CD8-positive, alpha-beta memory T cell (primary cell): ENCODE measurements at places on chromosomes 6 and 20. TPM values are rescaled to one million over a fixed set of nuclear protein-coding genes. Genes with fewer than 3 reads are reported as not detected.

The BPIFB4 gene
- total RNA-seq: not detected

The CRYBG1 gene
- 32.3 TPM for total RNA-seq

The ARMC12 gene
- total RNA-seq: 0.38 TPM

The CST4 gene
- total RNA-seq: not detected

The CHRNA4 gene
- not detected for total RNA-seq

The SULF2 gene
- total RNA-seq: 1.1 TPM

DNA sequence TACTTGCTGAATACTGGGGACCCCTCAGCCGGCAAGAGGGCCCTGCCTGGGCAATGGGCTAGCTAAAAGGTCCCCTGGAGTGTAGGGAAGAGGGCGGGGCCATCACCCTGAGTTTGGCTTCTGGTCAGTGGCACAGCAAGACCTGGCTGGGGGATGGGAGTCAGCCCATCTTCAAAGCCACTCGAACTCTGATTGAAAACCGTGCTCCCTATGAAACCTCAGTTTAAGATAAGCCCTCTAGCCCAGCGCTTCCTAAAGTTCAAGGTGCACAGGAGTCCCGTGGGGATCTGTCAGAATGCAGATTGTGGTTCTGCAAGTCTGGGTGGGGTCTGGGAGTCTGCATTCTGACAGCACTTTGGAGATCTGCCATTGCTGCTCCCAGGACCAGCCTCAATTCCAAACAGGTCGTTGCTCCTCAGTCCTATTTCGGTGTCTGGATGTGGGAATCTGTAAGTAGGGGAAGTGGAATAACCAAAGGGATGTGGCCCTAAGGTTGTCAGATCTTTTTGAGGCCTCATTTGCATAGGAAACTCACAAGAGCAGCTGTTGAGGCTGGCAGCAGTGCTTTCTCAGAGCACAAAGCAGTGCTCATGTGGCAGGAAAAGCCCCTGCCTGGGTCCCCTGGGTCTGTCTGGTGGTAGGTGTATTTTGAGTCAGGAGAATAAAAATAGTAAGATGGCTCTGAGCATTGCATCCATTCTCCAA is 85.3 kb upstream of the SCP2D1 start:
- no peak for DNase-seq

- DNase-seq: no peak
These were observed 837.3 kb downstream of the DHX35 start for GRCh38 chr20:39799366-39799965.

- DNase-seq: no peak
These were observed 228.3 kb downstream of the CLIC5 start for GRCh38 chr6:45787384-45787783.

GRCh38 chr20:6135347-6135746 is 12.5 kb upstream of the FERMT1 start:
- no peak for DNase-seq

DNA sequence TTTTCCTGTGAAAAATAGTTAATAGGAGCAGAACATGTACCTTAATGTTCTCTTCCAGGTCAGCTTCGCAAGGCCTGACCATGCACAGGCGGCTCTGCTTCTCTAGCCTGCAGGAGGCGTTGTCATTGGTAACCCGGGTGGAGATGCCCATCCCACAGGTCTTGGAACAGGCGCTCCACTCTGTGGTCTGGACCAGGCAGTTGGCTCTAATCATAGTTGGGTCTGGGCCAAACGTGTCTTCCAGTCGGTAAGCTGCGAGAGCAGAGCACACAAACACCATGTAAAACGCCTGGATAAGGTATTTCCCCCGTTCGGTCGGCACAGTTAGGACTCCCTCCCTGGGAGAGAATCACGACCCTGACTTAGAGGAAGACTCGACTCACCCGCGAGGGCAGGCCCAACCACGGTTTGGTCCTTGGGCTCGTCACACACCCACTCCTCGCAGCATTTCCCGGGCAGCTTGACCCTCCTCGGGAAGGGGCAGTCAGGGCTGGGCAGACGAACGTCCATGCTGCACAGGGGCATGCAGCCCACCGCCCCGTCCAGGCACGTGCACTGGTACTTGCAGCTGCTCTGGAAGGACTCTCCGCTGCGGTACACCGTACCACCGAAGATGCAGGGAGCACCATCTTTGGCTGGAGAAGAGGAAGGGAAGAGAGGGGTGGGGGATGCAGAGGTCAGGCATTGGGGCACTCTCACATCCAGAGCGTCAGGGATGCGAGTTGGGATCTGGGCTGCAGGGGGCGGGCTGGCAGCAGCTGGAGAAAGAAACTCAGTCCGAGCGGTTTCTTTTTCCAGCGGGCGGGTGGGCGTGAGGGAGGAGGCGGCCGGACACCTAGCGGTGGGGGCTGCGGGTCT is 1.0 kb downstream of the CCN2 start:
- no peak for DNase-seq

DNA sequence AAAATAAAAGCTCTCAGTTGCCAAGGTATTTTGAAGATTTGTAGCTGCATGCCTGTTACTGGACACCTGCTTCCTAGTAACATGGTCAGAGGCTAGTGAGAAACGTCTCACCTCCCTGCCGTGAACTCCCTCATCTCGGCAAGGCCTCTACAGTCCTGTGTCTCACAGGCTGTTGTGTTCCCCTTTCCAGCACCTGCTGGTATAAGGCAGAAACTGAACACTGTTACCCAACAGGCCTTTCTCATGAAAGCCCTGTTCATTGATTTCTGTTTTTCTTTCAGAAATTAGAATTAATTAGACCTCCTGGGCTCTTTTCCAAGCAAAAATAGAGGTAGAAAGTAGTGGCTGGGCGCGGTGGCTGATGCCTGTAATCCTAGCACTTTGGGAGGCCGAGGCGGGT is 17.6 kb upstream of the SRSF3 start:
- DNase-seq: no peak

- DNase-seq: no peak
These were observed 298.7 kb upstream of the MARCKS start for GRCh38 chr6:113558431-113558830.

GRCh38 chr6:74409447-74409846 is 713.4 kb downstream of the CD109 start:
- no peak for DNase-seq

GRCh38 chr20:11686820-11687543 is 230.7 kb upstream of the BTBD3 start:
- no peak for DNase-seq

DNA sequence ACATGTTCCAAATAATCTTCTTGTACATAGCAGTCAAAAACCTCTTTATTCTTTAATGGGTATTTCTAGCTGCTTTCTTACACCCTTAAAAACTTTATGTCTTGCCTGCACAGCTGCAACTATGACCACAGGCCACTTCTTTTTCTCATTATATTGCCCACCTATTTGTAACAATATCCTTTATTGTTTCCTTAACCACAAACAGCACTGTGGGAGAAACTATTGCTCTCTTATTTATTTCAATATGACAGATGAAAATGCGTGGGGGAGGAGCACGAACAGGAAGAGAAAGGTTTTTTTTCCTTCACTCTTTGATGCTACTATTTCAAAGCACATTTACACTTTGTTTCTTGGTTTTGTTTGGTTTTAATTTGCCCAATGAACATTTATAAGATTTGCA is 253.5 kb downstream of the GJA1 start:
- DNase-seq: no peak

DNA sequence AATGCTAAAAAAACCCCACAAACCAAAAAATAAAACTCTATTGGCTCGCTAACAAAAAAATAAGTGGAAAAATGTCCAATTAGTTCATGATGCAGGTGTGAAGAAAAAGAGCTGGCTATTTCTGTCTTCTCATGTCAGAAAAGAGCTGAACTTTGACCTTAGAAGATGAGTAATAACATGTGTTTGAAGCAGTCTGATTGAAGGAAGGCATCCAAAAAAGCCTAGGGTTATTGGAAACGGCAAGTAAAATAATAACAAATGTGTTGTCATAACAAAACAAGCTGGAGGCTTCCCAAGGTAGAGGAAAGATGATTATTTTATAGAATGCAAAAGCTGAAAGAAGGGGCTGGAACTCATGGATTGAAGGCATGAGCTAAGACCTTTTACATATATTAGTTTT is 94.4 kb upstream of the FAM184A start:
- no peak for DNase-seq

DNA sequence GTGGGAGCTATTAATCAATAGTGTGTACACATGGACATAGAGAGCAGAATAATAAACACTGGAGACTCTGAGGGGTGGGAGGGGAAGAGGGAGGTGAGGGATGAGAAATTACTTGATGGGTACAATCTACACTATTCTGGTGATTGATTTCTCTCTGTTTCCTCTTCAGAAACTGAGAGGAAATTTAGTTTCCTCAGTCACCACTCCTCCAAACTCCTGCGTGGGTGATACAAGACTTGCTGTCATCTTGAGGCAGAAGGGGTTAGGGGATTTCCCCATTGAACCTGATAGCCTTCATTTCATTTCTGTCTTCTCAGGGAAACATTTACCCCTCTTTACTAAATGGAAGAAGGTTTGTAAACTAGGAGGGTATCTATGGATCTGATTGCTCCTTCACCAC is 84.3 kb upstream of the ESR1 start:
- DNase-seq: no peak

- DNase-seq: no peak
These were observed 150.5 kb upstream of the PRSS16 start for GRCh38 chr6:27096834-27097511.

- no peak for DNase-seq
These were observed 82.7 kb downstream of the TIAM2 start for GRCh38 chr6:155077784-155078183.

GRCh38 chr6:101085327-101085726 is 204.2 kb upstream of the ASCC3 start:
- no peak for DNase-seq

DNA sequence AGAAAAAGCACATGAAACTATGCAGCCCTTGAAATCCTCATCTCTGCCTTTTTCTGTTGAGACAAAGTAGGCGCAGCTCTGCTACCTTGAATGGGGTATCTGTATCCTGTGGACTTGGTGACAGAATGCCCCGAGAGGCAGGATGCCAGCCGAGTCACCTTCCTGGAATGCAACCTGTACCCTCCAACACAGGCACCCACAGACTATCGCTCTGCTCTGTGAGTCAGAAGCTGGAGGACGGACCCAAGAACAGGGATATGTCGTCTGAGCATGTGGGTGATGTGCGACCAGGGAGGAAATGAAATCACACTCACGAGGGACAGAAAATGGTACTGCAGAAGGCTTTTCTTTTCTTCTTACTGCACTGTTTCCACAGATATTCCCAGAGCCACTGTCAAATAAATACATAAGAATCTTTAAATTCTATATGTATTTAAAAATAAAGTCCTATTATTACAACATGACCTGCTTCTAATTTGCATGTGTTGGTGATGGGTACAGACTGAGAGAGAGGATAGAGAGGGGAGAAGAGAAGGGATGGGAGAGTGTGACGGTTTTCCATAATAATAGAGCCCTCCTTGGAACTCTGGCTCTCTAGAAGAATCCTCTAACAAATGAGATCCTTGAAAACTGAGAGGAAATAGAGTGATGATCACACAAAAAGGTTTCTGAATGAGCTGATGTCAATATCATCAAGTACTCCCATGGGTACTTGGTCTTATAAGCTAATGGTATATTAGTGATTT is 308.1 kb downstream of the FOXC1 start:
- no peak for DNase-seq

DNA sequence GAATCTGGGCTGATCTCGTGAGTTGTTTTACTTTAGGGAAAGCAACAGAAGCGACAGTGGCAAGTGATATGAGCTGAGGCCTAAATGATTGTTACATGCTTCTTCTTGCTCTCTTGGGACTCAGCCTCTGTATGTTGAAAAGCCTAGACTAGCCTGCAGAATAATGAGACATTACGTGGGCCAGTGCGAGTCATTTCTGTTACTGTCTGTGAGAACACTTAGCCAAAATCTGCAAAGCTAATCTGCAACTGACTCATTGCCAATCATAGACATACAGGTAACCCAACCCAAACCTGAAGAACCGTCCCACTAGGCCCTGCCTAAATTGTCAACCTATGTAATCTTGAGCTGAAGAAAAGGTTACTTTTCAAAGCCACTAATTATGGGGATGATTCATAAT is 77.4 kb upstream of the F13A1 start:
- no peak for DNase-seq

DNA sequence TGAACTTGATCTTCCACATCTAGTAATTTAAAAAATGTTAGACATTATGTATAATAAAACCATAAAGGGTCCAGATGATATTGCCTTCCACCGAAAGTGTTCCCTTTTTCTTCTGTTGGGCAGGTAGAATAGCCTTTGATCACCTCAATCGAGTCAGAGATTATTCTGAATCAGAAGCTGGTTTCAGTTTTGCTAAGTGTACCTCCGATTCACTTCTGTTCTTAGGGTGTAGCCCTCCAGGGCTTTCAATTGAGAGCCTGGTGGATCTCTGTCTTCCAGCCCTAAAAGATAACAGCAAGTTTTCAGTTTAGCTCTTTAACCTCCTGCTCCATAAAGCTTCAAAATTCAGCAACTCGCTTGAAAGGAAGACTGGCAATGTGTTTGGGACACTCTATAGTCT is 21.1 kb upstream of the AIG1 start:
- no peak for DNase-seq

DNA sequence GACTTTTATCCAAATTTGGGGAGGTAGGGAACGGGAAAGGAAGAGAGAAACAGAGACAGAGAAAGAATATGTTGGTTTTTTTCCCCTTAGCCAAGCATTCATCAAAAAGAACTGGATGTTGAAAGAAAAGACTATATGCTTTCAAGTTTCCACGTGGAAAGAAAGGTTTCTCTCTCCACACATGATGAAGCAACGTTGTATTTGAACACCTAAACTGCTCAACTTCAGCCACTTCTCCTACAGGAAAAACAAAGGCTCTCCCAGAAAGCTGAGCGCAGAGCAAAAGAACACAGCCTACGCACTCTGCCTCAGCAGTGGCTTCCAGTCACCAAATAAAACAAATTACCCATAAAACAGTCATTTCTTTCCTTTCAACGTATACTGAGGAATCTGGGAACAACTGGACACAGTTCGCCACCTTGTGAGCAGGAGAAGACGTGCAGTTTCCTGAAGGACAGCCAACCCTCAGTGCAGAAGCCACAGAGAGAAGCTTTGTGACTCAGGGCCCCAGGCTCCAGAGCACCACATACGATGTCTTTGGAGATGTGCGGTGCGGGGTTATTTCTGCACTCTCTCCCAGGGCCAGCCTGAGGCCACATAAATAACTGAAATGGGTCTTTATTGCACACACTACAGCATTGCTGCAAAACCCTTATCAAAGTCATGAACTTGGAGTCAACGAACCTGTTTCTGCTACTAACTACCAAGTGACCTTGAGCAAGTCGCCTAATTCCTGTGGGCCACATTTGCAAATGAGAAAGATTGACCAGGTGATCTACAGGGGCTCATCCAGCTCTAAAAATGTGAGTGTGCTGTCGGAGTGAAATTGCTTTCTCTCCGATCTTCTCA is 10.1 kb downstream of the IL17F start:
- no peak for DNase-seq

DNA sequence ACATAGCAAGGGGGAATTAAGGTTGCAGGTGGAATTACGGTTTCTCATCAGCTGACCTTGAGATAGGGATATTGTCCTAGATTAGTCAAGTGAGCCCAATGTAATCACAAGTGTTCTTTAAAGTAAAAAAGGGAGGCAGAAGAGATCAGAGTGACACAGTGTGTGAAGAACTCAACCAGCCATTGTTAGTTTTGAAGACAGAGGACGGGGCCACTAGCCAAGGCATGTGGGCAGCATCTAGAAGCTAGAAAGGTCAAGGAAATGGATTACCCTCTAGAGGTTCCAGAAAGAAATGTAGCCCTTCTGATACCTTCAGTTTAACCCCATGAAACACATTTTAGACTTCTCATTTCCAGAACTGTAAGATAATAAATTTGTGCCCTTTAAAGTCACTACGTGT is 18.5 kb upstream of the TSPYL1 start:
- no peak for DNase-seq
